Lower lobe of right lung (tissue), 2 donors: ENCODE measurements at places on chromosomes 6 and 20. TPM values are rescaled to one million over a fixed set of nuclear protein-coding genes. Genes with fewer than 3 reads are reported as not detected.

Gene JAG1
- 60.1 TPM for total RNA-seq

Gene CGAS
- 10.4 TPM for total RNA-seq

Gene HLA-G
- 1.8 TPM for total RNA-seq

- DNase-seq: no peak
Measured at GRCh38 chr20:46108435-46108841, 9.7 kb upstream of the CD40 start.

DNA sequence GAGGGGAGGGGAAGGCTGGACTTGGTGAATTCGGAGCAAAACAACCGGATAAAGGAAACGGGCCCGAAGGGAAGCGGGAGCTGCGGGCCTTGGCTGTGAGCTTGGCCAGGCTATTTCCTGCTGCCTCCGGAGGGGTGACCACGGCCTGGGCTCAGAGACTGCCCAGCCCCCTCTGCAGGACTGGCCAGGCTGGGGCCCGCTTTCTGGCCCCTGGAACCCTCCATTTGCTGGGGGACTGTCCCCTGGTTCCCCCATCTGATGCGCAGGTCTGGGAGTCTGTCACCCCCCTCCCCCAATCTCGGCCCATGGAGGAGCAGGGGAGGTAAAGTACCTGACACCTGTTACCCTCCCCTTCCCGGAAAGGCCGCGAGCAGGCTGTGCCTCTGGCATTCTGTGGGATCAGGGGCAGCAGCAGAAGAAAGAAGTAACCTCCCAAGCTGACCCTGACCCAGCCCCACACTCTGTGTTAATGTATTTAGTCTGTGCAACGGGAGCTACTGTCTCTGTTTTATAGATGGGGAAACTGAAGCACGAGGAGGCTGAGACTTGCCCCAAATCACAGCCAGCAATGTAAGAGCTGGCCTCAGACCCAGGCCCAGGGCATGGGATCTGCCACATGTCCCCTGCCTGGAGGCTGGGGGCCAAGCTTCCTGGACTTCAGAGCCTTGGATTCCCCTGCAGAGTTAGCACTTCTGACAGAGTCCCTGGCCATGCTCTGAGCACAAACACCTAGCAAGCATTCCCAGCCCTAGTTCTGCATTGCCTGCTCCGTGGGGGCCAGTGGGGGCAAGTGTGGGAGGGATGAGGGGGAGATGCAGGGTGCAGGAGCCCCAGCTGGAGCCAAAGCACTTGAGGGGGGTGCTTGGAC lies 3.5 kb downstream of the C20orf204 start:
- DNase-seq: no peak

GRCh38 chr6:15627821-15628220 lies 35.0 kb downstream of the DTNBP1 start:
- no peak for DNase-seq

- no peak for DNase-seq
Measured at GRCh38 chr6:144283646-144284477, 1.3 kb upstream of the UTRN start.

- DNase-seq: no peak
Measured at GRCh38 chr6:104575536-104575935, 284.2 kb downstream of the HACE1 start.

DNA sequence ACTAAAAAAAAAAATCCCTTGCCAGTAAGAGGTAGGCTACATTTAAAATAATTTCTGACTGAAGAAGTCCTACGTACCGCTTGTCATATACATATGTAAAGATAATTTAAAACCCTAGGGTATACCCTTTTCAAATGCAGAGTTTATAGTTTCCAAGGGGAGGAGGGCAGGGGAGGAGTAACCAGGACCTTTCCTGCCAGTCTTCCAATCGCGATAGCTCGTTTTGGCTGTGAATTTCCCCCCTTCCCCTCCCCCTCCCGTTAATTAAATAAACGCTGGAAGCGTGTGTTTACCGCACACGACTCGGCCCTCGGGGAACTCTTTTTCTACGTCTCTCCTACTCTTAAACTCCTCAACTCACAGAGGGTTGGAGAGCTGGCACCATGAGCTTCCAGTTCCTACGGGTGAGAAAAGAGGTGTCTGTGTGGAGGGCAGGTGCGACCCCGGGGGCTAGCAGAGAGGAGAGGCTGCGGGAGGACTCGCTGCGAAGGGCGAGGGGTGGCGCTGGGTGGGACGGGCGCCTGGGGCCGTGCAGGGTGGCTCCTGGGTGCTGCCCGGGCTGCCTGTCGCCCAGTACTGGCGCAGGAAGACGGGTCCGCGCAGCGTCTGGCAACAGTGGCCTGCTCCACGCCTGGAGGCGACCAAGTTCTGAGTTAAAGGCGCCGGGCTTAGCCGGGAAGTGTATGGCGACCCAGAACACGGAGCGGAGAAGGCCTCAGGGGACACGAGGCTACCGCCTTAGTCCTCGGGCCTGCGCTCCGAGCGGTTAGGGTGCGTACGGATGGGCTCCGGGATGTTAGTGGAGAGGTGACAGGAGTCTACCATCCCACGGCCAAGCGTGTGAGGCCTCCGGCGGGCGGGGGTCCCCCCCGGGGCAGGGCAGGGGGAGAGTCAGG lies 4.1 kb upstream of the TFAP2C start:
- no peak for DNase-seq
